NCI-H1694 (cell line): ENCODE measurements at places on chromosomes 12 and 14.

- DNase-seq: peak; percentile 16
Observed at GRCh38 chr12:122471324-122472226, 29.2 kb downstream of the ZCCHC8 start.

GRCh38 chr14:102924632-102925588 is 2.4 kb downstream of the AMN start:
- no peak for DNase-seq

- no peak for DNase-seq
Observed at GRCh38 chr14:69842686-69843420, 36.4 kb upstream of the SMOC1 start.

GRCh38 chr12:76757694-76758093 is 6.2 kb upstream of the ZDHHC17 start:
- no peak for DNase-seq

DNA sequence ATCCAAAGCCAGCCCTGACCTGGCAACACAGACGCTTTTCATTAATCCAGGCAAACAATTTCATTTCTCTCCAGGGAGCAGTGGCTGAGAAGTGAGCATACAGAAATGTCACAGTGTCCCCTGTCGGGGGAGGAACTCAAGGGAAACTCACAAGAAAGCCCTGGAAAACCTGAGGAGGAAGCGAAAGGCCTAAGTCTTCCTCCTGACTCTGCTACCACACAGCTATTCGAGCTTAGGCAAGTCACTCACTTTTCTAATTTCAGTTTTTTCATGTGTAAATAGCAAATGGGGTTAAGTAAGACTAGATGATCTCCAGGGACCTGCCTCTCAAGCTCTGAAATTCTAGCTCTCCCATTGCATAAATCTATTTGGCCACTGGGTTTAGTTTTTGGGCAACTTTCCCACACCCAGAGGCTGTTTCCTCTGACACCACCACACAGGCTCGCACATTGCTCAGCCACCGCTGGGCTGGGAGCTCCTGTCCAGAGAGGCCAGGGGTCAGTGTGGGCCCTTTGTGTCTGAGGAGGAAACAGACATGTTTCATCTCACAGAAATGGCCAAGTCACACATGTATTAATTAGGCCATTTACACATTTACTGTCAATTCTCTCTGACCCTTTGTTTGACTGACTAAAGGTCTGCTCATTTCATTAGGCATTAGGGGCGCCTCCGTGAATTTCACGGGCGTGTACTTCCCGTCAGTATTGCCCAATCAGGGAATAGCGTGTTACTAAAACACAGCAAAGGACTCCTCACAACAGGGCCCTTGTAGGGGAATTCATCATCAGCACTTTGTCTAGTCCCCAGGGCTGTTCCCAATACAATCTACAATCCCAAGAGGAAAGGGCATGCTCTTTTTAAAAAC is 9.8 kb upstream of the PNMA1 start:
- DNase-seq: no peak

GRCh38 chr14:50948205-50948604 is 3.9 kb upstream of the PYGL start:
- DNase-seq: no peak

GRCh38 chr12:46259713-46260112 is 9.1 kb downstream of the SLC38A1 start:
- no peak for DNase-seq

GRCh38 chr14:34018564-34019244 is 67.8 kb upstream of the EGLN3 start:
- no peak for DNase-seq

- DNase-seq: no peak
Observed at GRCh38 chr12:129028844-129029243, 175.6 kb downstream of the GLT1D1 start.
